ENCODE measurements at places on chromosomes 5 and 9. TPM values are rescaled to one million over a fixed set of nuclear protein-coding genes. Genes with fewer than 3 reads are reported as not detected.
A peak's percentile ranks its signal among the peaks of the same experiment; 100 is the strongest.

DNA sequence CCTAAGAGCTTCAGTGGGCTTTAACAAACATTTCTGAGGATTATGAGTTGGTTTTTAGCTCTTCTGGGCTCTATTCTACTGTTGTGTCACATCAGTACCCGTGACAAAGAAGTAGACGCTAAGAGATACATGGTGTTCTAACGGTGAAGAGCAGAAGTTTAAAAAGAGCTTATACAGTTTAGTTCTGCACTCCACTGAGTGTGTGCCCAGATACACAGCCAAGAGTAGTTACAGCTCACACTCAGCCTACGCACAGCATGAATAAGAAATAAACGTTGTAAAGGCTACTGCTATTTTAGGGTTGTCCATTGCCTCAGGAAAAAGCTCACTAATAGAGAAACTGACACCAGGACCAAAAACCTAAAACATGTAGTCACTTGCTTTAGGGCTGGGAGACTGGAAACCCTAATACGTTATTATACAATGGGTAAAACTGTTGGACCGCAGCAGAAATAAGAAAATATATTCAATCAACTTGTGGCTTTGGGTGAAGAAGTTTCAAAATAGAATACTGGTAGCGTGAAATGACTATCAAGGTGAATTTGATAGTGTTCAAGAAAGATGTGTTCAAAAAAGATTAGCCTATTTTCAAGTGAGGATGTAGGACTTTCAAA, 34.7 kb downstream of the PSIP1 start:
- no peak for DNase-seq

DNA sequence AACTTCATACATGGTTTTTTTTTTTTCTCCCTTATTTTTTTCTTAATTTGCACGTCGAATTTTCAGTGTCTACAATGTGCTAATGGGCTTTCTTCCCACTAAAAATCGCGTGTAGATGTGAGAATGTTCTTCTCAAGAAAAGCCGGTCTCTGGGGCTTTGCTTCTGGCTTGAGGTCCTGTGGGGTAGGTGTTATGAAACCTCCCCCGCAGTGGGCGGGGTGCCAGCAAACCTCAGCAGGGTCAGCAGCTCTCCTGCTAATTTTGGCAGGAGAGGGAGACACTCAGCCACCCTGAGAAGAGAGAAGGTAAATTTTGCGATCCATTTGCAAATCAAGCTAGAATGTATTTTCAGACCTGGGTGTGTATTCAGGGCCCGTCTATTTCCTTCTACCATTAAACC, 59.9 kb downstream of the NPR3 start:
- DNase-seq: no peak

GRCh38 chr9:72315510-72316311, 49.3 kb downstream of the ZFAND5 start:
- peak; percentile 83 for DNase-seq

DNA sequence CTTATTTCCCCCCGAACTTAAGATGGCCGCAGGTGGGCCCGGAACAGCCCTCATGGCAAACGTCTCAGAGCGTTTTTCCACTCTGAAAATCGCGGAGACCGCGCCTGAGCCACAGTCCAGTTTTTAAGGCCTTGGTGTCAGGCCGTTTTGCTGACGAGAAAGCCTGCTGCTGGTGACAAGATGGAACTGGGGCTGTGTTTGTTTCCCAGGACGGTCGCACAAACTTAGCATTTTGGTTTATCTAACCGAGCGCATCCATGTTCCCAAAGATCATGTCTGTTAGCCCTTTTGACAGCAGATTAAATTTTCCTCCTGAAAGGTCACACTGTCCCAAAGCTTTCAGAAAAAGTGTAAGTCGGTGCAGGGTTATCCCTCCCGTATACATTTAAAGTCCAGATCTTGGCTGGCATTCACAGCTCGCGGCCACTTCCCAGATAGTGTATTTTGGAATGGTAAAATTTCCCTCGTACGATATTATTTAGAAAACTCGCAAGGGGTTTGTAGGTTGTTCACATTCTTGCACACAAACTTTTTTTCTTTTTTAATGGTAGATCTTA, 812 bp downstream of the SREK1 start:
- DNase-seq: peak; percentile 55

DNA sequence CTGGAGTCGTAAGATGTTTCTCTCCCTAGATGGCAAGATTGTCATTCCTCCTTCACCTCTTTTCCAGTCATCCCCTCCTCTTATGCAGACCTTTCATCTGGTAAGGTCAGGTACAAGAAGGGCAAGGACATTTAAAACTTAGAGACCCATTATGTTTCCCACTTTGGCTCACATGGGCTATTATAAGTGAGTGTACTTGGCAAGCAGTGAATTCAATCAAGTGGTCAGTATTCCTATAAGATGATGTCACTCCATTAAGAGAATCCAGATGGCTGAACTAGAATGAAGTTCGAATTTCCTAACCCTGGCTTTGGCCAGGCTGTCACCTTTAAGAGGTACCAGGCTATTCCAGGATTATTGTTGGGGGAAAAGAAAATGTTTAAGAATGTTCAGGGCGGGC, 32.2 kb downstream of the ZNF131 start:
- DNase-seq: peak; percentile 21

Gene HMMR
- 70.5 TPM for total RNA-seq

Gene HACD4
- 0.24 TPM for total RNA-seq

GRCh38 chr5:171848486-171848885, 62.9 kb downstream of the SMIM23 start:
- no peak for DNase-seq

Gene SHB
- 10.7 TPM for total RNA-seq

GRCh38 chr5:75948438-75948837, 134.7 kb upstream of the SV2C start:
- DNase-seq: no peak

Gene C5orf58
- total RNA-seq: not detected

DNA sequence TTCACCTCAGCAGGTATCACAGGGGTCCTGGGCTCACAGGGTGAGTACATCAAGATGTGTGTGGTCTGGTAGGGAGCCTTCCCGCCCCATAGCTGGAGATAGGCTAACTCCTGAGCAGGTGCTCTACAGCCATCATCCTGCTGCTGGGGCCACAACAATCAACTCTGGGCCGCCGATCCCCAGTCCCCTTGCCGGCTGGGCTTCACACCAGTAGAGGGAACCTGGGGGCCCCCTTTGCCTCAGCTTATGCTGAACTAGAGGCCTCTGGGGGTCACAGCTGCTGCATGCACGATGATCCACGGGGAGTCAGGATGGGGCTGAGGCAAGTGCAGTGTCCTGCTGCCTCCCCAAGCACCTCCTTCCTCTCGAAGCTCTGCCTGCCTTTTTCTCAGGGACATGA, 46.5 kb downstream of the IRF1 start:
- no peak for DNase-seq

GRCh38 chr5:34957321-34957720, 28.0 kb downstream of the DNAJC21 start:
- no peak for DNase-seq

DNA sequence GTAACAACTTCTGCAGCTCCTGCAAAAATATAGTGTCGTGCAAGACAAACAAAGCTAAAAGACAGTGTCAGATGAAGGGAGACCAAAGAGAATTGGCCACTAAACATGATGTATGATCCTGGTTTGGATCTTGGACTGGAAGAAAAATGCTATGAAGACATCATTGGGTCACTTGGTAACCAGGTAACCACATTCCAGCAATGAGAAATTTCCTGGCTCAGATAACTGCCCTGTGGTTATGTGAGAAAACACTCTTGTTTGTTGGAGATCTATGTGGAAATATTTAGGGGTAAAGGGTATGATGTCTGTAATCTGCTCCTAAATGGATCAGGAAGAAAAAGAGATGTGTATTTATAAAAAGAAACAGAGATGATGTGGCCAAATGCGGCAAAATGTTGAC, 45.5 kb upstream of the ANKRD33B start:
- DNase-seq: peak; percentile 41

GRCh38 chr5:172633403-172633970, 7.6 kb upstream of the NEURL1B start:
- no peak for DNase-seq

Gene MELK
- total RNA-seq: 121 TPM

Gene EQTN
- total RNA-seq: not detected
